ENCODE measurements at places on chromosomes 7 and 10.
A peak's percentile ranks its signal among the peaks of the same experiment; 100 is the strongest.

DNA sequence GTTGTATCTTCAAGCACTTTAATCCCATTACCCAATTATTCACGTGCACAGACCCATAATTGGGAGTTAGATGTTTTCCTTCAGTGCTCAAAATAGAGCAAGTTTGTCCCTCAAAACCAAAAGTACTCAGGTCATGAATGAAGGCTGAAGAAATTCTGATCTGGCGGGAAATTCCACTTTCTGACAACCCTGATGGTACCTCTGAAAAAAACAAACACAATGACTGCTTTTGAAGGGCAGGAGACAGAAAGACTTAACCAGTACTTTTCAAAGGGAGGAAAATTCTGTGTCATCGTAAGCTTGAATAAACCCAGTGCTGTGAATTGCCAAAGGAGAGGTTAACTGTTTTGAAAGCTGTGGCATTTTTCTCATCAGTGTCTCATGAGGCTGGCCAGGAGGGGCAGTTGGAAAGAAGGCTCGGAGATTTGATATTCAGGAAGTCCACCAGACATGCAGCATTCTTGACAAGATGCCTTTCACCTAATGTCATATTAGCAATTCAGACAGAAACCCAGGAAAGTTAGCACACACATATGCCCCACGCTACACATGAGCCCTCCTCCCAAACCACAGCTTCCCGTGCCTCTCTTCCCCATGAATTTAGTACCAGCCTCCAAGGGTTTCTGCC is 347.0 kb downstream of the KCNMA1 start:
- DNase-seq = peak; percentile 82

DNA sequence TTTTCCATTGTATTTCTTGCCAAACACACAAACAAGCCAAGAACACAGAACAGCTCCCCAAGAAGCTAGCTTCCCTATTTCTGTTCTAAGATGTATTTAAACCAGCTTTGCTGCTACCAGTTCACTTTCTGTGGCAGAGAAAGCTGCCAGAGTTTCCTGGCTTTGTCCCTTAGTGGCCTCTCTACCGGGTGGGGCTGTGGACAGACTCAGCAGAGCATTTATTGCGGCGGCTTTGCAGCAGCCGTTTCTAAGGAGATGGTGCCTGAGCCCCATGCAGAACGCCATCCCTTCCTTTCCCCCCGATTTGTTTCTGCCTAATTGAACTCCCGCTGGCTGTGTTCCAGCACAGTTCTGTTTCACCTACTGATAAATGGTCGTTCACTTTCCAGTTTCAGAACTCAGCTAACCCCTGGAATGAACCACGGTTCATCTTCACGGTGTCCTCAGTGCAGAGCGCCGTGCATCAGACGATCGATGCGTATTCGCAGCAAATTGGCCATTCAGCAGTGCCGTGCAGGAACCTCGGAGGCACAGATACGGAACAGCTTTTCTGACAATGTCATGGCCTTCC is 33.8 kb upstream of the SFMBT2 start:
- no peak for DNase-seq

- no peak for DNase-seq
These were observed 76.9 kb downstream of the FAM171A1 start for GRCh38 chr10:15293862-15294842.

- no peak for DNase-seq
These were observed 317.2 kb downstream of the PHF14 start for GRCh38 chr7:11290863-11291262.

DNA sequence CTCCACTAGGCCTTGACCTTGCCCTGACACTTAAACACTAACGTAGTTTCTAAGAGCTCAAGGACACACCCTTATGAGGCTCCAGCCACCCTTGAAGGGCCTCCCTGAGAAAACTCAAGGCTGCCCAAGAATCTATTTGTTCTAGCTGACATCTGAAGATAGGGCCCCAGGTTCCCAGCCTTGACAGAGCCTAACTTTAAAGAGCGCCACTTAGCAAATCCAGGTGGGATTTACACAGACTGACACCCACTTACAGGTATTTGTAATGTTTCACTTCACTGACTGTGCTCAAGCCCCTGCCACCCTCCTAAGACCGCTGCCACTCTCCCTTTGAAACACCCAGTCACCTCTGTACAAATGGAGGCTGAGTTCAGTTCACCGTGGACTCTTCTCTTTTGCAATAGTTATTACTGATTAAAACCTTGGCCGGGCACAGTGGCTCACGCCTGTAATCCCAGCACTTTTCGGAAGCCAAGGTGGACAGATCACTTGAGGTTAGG is 90.4 kb downstream of the SVOPL start:
- DNase-seq = no peak

DNA sequence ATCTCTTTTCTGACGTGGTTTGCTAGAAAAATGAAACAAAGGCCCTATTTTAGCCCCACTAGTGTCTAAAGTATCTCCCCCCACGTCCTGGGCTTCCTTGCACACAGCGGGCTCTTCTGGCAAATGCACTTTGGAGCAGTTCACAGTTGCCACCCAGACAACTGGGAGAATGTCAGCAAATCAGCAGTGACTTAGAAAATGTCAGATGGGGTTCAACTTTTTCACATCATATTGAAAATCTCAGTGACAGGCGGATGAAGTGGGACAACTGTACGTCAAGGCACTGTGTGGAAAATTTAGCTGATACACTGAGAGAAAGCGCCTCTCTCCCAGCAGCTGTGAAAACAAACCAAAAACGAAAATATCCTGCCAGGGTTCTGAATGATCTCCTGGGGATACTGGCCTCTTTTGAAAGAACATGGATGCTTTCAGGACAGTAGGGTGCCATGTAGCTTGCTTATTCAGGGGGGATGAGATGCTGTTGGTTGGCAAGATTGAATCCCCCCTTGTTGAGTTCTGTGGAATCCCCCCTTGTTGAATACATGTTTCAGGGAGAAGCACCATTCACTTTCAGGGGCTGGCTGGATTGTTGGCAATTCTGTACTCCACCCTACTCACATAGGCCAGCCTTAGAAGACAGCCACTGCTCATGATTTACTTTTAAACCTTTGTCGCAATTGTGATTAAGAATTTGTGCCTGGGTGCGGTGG is 372.8 kb upstream of the CELF2 start:
- DNase-seq = no peak

- no peak for DNase-seq
These were observed 619 bp upstream of the HOXA6 start for GRCh38 chr7:27148031-27148755.

DNA sequence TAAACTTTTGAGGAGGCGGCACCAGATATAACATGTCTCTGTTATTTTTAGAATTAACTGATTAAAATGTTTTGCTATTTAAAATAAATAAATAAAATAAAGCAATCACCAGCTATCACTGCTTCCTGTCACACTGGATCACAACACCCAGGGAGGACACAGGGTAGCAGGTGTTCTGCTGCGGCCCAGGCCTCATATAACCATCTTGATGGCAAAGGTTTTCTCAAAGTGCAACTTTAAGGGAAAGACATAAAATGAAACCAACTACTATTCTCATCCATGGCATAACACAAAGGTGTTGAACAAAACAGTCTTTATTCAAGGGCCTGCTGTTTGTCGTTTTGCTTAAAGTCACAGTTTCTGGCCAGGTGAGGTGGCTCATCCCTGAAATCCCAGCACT is 23.2 kb downstream of the GPER1 start:
- no peak for DNase-seq

DNA sequence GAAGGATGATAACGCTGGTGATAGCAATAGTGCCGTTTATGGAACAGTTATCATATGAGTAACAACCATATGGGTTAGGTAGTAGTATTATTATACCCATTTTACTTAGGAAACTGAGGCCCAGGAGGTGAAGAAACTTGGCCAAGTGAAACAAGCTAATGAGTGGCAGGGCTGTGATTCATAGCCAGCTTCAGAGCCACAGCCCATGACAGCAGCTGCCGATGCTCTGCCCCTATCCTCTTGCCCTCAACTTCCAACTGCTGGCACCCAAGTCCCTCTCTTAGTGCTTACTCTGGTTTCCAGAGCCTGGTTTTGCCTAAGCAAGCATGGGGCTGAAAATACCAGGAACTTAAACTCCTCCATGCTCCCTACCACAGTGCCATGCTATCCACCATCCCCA is 12.3 kb downstream of the SH3PXD2A start:
- DNase-seq = no peak

DNA sequence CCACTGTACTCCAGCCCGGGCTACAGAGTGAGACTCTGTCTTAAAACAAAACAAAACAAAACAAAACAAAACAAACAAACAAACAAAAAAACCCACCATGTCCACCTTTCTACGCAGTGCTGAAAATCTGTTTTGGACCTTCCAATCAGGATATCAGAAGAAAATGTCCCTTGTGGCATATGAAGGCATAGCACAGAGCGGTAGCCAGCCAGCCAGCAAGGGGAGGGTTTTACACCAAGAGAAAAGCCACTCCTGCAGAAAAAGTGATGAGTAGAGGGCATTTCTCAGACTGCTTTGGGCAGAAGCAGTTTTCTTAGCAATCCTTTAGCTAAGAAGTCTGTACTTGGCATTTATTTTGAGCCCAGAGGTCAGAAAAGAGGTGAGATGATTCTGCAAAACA is 612.2 kb downstream of the TYW1 start:
- DNase-seq = no peak

GRCh38 chr10:29668628-29669027 is 33.9 kb upstream of the SVIL start:
- DNase-seq = peak; percentile 30

DNA sequence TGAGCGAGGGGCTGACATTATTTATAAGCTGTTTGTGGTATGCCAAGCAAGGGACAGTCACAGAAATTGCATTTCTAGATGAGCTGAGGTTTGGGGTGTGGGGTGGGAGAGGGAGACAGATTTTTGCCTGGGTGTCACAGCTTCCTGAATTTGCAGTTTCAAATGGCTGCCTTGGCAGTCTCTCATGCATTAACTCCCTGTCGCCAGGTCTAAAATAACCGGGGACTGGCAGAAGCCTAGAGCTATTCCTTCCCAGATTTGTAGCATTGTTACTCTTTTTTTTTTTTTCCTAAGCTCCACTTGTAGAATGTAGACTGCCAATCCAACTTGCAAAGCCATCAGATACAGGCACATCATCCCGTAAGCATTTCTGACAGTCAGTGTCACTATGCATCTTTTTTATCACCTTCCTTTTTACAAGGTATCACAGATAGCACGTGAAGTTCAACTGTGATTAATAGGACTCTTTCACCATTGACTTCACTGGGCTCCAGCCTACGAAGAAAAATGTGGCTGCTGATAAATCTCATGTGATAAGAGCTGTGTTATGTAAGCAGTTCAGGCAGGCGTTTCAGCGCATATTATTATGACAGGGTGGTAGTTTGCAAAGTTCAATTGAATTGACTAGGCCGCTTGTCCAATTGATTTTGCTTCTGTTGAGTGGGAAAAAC is 130.7 kb upstream of the CELF2 start:
- DNase-seq = no peak

- no peak for DNase-seq
These were observed 430.3 kb downstream of the SORCS1 start for GRCh38 chr10:106734220-106734619.

DNA sequence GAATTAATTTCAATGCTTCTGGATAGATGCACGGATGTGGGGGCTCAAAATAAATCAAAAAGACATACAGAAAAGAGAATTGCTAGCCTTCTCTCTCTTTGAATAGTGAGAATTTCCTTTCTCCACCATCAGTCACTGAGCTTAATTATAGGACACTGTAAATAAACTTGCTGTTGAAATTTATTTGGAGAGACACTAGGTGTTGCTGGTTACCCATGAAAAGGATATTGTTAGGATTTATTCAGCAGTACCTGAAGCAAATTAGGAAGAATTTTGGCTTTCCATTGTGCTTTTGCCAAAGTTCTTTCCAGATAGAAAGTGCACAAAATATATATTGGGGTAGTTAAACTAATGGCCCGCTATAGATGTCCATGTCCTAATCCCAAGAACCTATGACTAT is 27.6 kb downstream of the GCC1 start:
- no peak for DNase-seq

GRCh38 chr7:76259124-76260093 is 43.1 kb upstream of the HSPB1 start:
- DNase-seq = no peak

DNA sequence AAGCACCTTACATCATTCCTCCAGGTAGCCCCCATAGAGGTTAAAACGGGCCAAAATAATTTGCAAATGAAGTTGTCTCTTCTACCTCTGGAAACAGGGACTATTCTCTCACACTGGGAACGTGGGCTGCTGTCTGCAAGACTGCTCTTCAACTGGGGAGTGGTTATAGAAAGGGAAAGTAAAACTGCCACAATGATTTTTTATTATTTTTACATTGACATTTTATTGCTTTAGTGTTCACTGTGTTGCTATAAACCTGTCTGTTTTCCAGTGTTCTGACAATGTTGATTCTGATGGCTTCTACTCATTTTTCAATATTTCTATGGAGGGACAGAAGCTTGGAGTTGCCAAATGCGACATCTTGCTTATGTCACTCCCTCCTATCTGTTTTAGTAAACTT is 115.1 kb upstream of the ANTXRL start:
- no peak for DNase-seq

DNA sequence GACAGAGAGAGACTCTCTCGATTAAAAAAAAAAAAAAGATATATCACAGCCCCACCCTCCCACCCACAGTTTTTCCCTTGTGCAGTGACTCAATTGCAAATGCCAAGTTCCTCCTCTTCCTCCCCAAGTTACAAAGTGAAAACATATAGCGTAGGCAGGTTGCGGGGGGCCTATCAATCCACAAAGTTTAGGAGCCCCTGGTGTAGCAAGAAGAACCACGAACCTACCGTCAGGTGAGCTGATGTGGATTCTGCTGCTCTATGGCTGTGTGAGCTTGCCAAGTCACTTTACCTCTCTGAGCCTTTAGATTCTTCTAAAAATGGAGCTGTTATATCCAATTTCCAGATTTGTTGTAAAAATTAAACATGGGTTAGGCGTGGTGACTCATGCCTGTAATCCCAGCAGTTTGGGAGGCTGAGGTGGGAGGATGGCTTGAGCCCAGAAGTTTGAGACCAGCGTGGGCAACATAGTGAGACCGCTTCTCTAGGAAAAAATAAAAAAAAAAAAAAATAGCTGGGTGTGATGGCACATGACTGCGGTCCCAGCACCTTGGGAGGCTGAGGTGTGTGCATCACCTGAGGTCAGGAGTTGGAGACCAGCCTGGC is 8.2 kb upstream of the RHBDD2 start:
- no peak for DNase-seq

DNA sequence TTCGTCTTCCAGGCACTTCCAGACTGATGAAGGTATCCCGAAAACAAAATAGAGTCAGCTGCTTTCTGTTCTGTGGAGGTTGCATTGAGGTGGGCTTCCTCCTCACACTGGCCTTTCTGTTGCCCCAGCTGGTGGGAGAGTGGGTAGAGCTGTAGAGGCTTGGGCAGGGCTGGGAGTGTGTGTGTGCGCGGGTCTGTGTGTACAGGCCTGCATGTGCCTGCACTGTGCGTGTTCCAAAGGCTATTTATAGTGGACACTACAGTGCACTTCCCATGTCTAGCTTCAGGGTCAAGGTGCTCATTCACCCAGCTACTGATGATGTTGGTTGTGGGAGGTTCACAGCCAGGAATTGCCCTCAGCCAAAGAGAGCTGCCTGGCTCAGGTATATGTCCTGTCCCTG is 260.1 kb upstream of the HABP2 start:
- no peak for DNase-seq

DNA sequence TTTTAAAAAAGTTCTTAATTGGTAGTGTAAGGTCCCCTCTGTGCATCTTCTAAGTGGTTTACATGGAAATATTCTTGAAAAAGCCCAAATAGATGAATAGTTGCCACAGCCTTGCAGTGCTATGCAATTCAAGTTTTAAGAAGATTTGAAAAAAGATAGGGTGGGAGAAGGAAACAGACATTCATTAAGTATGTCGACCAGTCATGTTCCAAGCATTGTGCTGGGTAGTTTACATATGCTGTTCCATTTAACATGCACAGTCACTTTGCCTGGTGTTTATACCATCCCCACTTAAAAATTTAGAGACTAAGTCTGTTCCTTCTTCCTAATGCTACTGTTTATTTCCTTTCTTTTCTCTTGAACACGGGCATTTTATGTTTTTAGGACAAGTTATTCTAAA is 28.1 kb upstream of the NAMPT start:
- no peak for DNase-seq
